OCI-LY7 (cell line): ENCODE measurements at places on chromosomes 16 and 17. TPM values are rescaled to one million over a fixed set of nuclear protein-coding genes. Genes with fewer than 3 reads are reported as not detected.

The GIT1 gene
- 60.2 and 69.6 TPM in 2 replicates for total RNA-seq

The NXPH3 gene
- not detected in 2 replicates for total RNA-seq

The NOTUM gene
- total RNA-seq, result 0.88 and 1.9 TPM in 2 replicates

The ITGB3 gene
- 0.17 TPM in 1 of 2 replicates, not detected in the other for total RNA-seq

The KCNH6 gene
- total RNA-seq, result not detected in 2 replicates

The ZNF747 gene
- 17.2 and 20.8 TPM in 2 replicates for total RNA-seq

DNA sequence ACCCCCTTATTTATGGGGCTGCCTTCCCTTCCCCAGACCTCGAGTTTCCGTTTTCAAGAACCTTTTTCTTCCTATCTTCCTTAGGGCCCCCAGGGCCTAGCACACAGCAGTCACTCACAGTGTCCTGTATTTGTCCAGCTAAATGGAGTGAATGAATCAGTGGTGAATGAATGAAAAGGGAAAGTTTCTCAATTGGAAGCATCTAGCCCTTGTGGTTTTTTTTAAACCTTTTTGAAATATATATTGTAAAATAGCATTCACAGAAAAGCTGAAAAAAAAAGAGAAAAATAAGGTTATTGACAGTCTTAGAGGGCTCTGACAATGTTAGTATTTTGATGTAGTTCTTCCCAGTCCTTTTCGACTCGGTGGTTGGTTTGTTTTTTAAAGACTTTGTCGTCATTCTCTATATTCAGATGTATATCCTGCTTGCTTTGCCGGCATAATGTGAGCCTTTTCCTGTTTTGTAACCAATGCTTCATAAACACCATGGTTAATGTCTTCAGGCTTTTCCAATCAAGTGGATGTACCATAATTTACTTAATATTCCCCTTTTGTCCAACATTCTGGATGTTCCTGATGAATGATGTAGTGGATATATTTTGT lies 45.3 kb downstream of the RAI1 start:
- no peak for DNase-seq

GRCh38 chr16:70342016-70342415 lies 4.7 kb upstream of the DDX19A start:
- DNase-seq, result no peak

- DNase-seq, result no peak
Measured at GRCh38 chr16:26952411-26952810, 114.3 kb upstream of the C16orf82 start.

DNA sequence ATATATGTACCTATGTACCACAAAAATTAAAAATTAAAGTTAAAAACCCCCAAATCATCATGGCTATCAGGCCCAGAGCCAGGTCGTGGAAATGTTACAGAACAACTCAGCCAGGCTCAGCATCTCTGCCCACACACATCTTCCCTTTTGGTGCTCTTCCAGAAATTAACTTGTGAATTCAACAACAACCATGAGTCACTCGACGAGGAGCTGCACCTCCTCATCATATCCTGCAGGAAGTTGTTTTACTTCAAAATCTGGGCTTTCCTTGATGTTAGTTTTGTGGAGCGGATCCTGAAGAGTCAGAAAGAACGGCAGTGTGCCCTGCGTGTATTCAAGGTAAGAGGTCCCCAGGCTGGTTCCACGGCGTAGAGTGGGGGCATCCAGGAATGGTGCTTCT lies 10.6 kb downstream of the FBXO39 start:
- DNase-seq, result no peak

DNA sequence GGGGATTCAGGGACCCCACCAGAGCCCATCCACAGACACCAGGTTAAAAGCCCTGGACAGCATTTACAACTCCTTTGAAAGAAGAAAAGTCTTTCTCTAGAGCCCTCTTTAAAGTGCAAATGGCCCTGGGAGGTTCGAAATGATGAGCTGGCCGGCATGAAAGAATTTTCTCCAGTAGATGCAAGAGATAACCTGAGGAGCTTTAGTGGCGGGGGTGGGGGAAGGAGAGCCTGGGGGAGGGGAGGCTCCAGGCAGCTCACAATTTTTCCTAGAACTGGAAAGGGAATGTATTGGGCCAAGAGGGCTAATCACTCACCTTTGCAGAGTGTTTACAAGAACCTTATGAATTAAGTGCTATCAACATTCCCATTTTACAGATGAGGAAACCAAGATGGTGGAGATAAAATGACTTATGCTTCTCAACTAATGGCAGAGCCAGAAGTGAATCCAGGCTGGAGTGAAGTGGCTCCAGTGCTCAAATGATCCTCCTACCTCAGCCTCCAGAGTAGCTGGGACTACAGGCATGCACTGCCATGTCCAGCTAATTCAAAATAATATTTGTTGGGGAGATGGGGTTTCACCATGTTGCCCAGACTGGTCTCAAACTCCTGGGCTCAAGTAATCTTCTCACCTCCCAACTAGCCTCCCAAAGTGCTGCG lies 4.2 kb upstream of the CDH1 start:
- no peak for DNase-seq

DNA sequence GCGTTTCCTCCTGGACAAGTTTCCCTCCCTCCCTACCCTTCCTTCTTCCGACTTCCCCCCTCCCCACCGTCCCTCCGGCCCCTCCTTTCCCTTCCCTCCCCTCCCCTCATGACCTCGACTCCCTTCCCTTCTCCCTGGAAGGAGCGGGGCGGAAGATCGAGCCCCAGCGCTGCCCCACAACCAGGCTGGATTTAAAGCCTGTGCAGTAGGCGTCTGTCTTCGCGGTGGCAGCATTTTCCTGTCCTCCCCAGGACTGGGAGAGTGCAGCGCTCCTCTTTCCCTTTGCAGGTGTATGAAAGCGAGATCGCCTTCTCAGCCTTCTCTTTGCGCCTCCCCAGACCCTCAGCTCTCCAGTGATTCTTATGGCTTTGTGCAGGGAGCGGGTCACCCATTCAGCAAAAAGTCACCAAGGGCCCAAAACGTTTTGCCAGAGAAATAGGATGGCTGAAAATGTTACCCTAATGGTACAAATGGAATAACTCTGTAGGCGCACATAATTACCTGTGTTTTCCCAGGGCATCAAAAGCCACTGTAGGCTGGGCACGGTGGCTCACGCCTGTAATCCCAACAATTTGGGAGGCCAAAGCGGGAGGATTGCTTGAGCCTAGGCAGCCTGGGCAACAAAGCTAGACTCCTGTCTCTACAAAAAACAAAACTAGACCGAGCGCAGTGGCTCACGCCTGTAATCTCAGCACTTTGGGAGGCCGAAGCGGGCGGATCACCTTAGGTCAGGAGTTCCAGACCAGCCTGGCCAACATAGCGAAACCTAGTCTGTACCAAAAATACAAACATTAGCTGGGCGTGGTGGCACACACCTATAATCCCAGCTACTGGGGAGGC lies 40.8 kb downstream of the SLFN12L start:
- no peak for DNase-seq

- DNase-seq, result no peak
Measured at GRCh38 chr16:30972872-30973271, 12.1 kb upstream of the HSD3B7 start.

- DNase-seq, result no peak
Measured at GRCh38 chr16:10502776-10503175, 77.6 kb downstream of the EMP2 start.

GRCh38 chr17:27631897-27632725 lies 1.1 kb downstream of the LGALS9 start:
- DNase-seq, result no peak

- DNase-seq, result no peak
Measured at GRCh38 chr16:19697756-19698318, 20.2 kb downstream of the KNOP1 start.

GRCh38 chr17:19645734-19646201 lies 2.8 kb upstream of the ALDH3A2 start:
- peak; percentile 41 for DNase-seq
